Activated T-cell treated with anti-CD3 and anti-CD28 coated beads, Interleukin-2, amount 50 U/mL, for 4 hours (primary cell): ENCODE measurements at places on chromosomes 12 and 14.

GRCh38 chr12:122356192-122356635 is 66.3 kb downstream of the CLIP1 start:
- peak; percentile 44 for DNase-seq

- DNase-seq: no peak
These were observed 20.3 kb downstream of the HVCN1 start for GRCh38 chr12:110668480-110669192.

GRCh38 chr12:2256453-2256852 is 203.7 kb downstream of the CACNA1C start:
- DNase-seq: no peak

DNA sequence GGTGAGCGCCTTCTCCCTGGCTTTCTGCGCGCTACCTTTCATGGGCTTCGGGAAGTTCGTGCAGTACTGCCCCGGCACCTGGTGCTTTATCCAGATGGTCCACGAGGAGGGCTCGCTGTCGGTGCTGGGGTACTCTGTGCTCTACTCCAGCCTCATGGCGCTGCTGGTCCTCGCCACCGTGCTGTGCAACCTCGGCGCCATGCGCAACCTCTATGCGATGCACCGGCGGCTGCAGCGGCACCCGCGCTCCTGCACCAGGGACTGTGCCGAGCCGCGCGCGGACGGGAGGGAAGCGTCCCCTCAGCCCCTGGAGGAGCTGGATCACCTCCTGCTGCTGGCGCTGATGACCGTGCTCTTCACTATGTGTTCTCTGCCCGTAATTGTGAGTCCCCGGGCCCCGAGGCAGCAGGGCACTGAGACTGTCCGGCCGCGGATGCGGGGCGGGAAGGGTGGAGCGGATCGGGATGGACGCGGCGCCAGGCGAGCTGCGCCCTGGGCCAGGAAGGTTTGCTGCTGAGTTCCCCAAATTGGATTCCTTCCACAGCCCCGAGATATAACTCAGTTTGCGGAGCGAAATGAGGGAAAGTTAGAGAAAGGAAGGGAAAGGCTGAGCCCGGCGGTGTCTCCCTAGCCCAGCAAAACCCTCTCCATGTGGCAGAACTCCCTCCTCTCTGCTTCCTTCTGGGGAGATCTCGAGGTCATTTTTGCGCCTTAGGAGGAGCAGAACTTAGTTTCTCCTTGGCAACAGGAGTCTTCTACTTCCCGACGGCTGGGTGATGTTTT is 972 bp downstream of the PTGDR start:
- DNase-seq: no peak

GRCh38 chr14:51173863-51174262 is 66.2 kb upstream of the TMX1 start:
- no peak for DNase-seq

DNA sequence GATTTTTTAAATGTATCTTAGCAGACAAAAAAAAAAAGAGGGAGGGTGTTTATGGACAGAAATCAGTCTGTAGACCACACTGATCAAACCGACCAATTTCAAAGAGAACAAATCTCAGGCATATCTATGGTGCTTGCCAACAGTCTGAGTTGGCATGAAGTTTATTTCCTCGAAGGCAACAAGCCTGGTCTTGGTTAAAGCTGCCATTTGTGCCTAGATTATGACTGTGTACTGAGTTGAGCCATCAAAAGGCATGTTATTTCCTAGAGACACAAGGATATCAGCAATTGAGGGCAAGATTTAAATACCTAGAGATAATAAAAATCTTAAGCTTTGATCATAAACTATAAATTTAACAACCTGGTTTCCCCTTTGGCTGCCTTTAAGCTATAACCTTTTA is 119.2 kb downstream of the SLC2A13 start:
- no peak for DNase-seq

GRCh38 chr12:29807129-29807528 is 23.4 kb upstream of the TMTC1 start:
- no peak for DNase-seq
